Naive thymus-derived CD4-positive, alpha-beta T cell (primary cell): ENCODE measurements at places on chromosomes 13 and 19.

- no peaks in the 10 kb centered on the region for H3K36me3 ChIP-seq
- peaks cover 26% of the 10 kb centered on the region for H3K4me1 ChIP-seq
- H3K27me3 ChIP-seq = no peaks in the 10 kb centered on the region
- no peak overlapping the region for H3K4me3 ChIP-seq
- no peak for DNase-seq
- no peak overlapping the region for H3K27ac ChIP-seq
Observed at GRCh38 chr19:46970815-46971214, 48.8 kb upstream of the NPAS1 start.

GRCh38 chr19:48354332-48354992 is 9.3 kb downstream of the TMEM143 start:
- no peaks in the 10 kb centered on the region for H3K27me3 ChIP-seq
- H3K36me3 ChIP-seq = no peaks in the 10 kb centered on the region

DNA sequence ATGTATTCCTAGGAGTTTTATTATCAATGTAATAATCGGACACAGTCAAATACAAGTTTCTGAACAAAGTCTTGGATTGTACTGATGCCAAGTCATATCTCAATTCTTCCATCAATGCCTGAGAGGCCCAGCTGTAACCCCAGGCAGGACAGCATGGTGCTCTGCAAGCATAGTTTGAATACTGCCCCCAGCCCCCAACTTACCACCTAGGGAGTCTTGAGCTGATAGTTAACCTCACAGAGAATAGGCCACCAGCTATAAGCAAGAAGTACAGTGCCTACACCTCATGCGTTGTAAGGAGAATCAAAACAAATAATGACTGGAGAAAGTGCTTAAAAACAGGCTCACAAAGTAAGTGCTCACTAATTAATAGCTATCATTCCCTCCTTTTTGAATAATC is 2.7 kb downstream of the PROSER1 start:
- no peaks in the 10 kb centered on the region for H3K36me3 ChIP-seq
- H3K4me3 ChIP-seq = peak overlapping the region; percentile 95
- H3K4me1 ChIP-seq = peaks cover 28% of the 10 kb centered on the region
- DNase-seq = no peak
- no peak overlapping the region for H3K27ac ChIP-seq

DNA sequence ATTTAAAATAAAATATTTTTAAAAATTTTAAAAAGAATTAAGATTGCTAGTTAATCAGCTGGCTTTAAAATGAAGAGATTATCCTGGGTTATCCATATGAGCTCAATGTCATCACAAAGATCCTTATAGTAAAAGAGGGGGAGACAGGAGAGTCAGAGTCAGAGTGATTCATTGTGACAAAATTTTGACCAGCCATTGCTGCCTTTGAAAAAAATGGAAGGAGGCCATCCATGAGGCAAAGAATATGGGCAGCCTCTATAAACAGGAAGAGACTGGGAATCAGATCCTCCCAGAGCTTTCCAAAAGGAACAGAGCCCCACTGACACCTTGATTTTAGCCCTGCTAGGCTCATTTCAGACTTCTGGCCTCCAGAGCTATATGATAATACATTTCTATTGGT is 9.3 kb upstream of the RUBCNL start:
- no peaks in the 10 kb centered on the region for H3K36me3 ChIP-seq
- no peak overlapping the region for H3K27ac ChIP-seq
- no peak for DNase-seq
- H3K27me3 ChIP-seq = no peaks in the 10 kb centered on the region
- H3K4me3 ChIP-seq = no peak overlapping the region
- no peaks in the 10 kb centered on the region for H3K4me1 ChIP-seq

- H3K36me3 ChIP-seq = no peaks in the 10 kb centered on the region
- H3K4me1 ChIP-seq = no peaks in the 10 kb centered on the region
- no peak for DNase-seq
Observed at GRCh38 chr19:43720936-43721335, 5.1 kb downstream of the IRGC start.

DNA sequence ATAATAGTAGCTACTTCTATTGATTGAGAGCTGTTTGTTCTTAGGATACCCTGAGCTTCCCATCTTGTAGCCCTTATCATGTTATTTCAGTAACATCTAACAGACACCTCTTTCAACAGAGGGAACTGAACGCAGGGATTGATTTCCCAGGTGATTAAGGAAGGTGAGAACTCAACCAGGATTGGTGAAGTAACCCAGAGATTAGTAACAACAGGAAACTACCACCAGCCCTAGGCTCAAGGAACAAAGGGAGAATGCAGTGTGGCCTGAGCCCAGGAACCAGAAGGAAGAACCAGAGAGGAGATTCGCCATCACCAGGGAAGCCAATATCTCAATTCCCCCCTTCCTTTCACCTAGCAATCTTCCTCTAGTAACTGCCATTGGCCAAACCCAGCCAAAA is 8.5 kb downstream of the DHRS12 start:
- H3K4me3 ChIP-seq = no peak overlapping the region
- no peak for DNase-seq
- H3K27me3 ChIP-seq = no peaks in the 10 kb centered on the region
- H3K36me3 ChIP-seq = no peaks in the 10 kb centered on the region
